NCI-H748 treated with DMSO at 0.1 percent for 48 hours (cell line): ENCODE measurements at places on chromosomes 6 and 20.

- no peak for DNase-seq
These were observed 7.5 kb upstream of the TNXB start for GRCh38 chr6:32116674-32117073.

- no peak for DNase-seq
These were observed 29.9 kb downstream of the PHACTR2 start for GRCh38 chr6:143707697-143708096.

DNA sequence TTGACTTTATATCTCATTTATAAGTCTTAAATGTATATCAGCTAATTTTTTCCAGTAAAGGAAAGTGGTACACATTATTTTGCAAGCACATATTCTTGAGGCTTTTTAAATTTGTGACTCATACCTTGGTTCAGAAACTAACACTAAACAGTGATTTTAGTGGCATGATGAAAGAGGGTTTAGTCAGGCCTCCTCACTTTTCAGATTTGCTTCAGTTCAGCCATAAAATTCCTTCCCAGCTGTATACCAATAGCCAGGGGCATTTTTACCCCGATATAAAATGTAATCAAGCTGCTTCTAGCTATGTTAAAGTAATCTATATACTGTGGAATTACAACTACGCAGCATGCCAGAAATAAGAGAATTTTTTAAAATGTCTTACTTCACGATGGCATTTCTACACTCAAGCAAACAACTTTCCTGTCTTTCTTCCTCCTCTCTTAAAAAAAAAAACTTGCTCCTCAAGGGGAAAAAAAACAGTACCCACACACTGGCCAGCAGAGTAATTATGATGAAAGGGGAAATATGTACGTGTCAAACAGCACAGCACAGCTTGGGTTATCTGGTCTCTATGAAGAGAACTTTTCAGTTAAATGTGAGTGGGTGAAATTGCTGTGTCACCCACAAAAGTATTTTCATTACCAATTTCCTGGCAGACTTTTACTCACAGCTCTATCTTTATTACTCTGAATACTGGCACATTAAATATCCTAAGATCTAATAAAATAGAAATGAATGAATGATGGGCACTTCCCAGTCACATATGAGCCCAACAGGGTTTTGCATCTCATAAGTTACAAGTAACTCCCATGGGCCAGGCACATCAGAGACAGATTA is 244.8 kb upstream of the TENT5A start:
- no peak for DNase-seq

- no peak for DNase-seq
These were observed 531 bp upstream of the CCN2 start for GRCh38 chr6:131951576-131952230.

DNA sequence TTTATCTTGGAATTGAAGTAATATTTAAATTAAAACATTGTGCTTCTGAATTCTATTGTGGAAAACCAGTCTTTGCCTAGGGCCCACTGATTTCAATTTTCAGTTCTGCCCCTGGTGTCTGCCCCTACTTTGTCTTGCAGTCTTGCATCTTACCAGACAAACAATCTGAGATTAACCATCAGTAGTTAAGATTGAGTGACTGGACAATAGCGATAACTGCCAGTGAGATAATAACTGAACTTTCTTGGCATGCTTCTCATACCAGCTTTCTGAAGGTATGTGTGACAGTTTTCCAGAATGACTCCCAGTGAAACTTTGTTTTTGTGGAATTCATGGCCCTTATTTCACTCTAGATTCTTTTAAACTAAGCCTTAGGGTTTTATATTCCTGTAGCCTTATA is 53.5 kb downstream of the KCNQ5 start:
- no peak for DNase-seq

GRCh38 chr6:168315596-168315995 is 4.0 kb downstream of the DACT2 start:
- no peak for DNase-seq
